Hematopoietic multipotent progenitor cell treated with erythropoietin and hydrocortisone succinate and interleukin-3 and kit ligand, for 6 days (in vitro differentiated cells): ENCODE measurements at places on chromosomes 11 and 22.
A peak's percentile ranks its signal among the peaks of the same experiment; 100 is the strongest.

DNA sequence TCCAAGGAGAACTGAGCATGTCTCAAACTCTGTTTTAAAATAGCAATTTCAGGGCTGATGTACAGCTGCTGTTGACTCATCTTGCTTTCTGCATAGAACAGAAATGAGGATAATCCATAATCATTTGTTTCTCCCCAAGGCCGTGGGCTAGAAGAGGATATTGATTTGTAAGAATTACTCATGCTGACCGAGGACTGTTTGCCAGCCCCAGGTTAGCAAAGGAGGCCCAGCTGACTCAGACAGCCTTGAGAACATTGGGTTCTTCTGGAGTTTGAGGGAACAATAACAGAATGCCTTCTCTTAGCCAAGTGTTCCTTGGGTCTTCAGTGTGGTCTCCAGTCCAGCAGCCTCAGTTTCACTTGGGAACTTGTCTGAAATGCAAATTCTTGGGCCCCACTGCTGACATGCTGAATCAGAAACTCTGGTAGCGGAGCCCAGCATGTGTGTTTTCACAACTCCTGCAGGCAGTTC is 92.0 kb downstream of the ZC3H12C start:
- DNase-seq = no peak

- no peak for DNase-seq
Measured at GRCh38 chr11:35655856-35656255, 6.7 kb upstream of the TRIM44 start.

DNA sequence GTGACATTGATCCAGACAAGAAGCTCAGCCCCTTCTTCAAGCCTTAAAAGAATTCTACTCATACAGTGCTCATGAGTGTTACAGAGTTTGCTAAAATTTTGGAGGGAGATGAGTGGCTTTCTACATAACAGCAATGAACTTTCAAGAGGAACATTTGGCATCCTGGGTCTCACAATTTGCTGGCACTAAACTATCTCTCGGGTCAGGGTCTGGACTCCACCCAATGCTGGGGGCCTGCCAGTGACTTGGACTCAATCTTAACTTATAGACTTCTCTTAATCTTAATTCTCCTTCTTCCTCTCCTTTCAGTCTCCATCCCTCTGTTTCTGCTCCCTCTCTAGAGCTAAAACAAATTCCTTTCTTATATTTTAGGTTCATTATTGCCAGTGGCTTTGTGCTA is 317.9 kb downstream of the TMEM135 start:
- peak; percentile 4 for DNase-seq

- DNase-seq = no peak
Measured at GRCh38 chr22:44386386-44387035, 73.8 kb upstream of the SHISAL1 start.

- no peak for DNase-seq
Measured at GRCh38 chr11:28666632-28667031, 558.4 kb downstream of the METTL15 start.

- DNase-seq = no peak
Measured at GRCh38 chr11:20369826-20370225, 6.3 kb downstream of the HTATIP2 start.

GRCh38 chr22:17400305-17400704 is 31.0 kb downstream of the CECR2 start:
- DNase-seq = no peak

- DNase-seq = peak; percentile 46
Measured at GRCh38 chr11:95715777-95716241, 73.8 kb downstream of the FAM76B start.

GRCh38 chr11:131027491-131027890 is 111.2 kb upstream of the SNX19 start:
- DNase-seq = no peak

- no peak for DNase-seq
Measured at GRCh38 chr11:56932572-56933220, 56.0 kb upstream of the OR5AK2 start.

GRCh38 chr22:44660051-44660830 is 41.8 kb upstream of the PRR5 start:
- DNase-seq = no peak

DNA sequence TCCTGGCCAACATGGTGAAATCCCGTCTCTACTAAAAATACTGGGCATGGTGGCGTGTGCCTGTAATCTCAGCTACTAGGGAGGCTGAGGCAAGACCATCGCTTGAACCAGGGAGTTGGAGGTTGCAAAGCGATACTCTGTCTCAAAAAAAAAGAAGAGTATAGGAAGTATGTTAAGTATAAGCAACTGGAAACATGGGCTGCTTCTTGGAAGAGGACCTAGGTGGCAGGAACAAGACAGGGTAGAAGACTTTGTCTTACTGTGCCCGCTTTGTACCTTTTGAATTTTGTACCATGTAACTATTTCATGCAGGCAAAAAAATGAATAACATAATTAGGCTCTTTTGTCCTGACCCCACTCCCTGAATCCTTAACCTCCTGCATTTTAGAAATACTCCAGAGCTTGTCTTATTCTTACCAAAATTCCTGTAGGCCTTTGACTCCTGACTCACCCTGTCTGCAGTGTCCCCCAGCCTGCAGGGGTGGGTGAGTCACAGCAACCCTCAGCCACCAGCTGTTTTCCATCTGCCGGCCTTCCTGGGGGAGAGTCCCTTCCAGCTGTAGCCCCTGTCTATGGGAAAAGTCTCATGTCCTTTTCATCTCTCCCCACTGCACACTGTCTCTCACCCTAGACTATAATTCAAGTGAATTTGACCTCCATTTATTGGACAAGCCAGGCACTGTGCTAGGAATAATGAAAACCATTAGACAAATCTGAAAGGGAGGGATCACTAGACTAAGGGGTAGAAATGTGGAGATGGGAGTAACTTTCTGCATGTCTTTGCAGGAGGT is 41.8 kb downstream of the TXN2 start:
- DNase-seq = no peak

DNA sequence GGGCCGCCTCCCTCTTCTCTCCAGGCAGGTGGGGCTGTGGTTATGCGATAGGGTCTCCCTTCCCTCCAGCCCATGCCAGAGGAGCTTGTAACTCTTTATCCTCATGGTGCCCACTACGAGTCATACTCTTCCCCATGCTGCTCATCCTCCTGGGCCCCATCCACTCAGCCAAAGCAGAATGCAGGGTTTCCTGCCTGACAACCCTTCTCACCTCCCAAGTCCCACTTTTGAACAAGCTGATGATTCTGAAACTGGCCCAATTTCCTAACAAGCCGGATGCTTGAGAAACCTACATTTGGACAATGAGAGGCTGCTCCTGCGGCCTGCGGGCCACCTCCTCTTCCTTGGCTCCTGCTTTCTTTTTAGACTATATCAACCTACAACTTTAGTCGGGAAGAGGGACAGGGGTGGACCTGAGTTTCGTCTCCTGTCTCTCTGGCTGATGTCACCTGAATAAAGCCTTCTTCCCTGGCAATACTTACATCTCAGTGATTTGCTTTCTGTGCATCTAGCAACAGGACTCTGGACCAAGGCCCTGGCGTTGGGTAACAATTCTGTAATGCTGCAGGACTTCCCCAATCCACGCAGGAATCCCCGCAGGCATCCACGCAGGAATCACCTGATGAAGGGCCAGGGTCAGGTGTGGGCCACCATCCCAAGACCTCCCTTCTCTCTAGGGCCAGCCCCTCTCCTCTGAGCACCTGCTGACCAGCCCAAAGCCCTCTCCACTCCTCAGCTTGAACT is 1.5 kb upstream of the NDUFS8 start:
- no peak for DNase-seq

- DNase-seq = peak; percentile 13
Measured at GRCh38 chr11:94583213-94583865, 16.2 kb downstream of the PIWIL4 start.

- no peak for DNase-seq
Measured at GRCh38 chr11:125359130-125359529, 136.9 kb downstream of the FEZ1 start.

GRCh38 chr11:86702220-86702983 is 30.0 kb upstream of the ME3 start:
- no peak for DNase-seq

DNA sequence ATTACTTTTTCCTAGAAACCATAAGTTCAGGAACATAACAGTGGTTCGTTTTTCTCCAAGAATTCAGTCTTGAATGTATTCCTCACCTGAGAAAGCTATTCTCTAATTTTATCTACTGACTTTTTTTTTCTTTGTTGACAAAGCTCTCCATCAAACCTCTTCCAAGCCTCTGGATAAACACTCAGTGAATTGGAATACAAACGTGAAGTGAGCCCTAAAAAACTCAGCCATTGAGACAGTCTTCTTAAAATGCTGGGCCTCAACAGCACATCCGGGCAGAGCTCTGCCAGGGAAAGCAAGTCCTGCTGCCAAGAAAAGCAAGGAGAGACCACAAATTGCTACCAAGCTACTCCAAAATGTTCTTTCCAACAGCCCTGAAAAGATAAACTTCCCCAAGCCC is 7.7 kb upstream of the SLC1A2 start:
- no peak for DNase-seq

GRCh38 chr22:50303848-50304527 is 3.5 kb downstream of the PLXNB2 start:
- DNase-seq = no peak

DNA sequence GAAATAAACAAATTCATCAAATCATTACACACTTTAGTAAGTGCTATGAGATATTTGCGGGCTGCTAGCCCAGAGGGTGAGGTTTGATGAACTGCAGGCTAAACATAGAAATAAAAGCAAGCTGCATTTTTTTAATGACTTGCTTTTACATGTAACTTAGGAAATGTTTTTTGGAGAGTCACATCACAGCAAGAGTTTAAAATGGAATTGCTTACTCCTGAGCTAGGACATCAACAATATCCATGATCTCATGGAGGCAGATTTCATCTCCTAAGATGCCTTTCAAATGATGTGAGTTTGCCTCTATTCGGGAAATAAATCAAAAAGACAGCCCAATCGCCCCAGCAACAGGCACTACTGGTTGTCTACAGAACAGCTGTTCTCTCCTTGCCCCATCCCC is 73.4 kb upstream of the CD44 start:
- DNase-seq = no peak

DNA sequence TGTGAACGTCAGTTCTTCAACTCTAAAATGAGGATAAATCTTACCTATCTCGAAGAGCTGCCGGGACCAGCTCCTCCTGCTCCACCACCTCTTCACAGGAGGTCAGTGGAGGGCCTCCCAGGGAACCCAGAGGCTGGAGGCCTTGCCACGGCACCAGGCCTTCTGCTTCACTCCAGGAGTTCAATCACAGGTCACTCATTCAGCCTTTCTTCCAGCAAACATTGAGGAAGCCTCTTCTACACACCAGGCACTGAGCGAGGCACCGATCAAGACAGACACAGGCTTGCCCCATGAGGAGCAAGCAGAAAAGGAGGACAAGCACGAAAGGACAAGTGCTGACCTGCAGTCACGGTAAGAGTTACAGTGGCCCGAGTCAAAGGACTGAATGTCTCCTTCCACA is 64.8 kb upstream of the WNT11 start:
- DNase-seq = no peak

DNA sequence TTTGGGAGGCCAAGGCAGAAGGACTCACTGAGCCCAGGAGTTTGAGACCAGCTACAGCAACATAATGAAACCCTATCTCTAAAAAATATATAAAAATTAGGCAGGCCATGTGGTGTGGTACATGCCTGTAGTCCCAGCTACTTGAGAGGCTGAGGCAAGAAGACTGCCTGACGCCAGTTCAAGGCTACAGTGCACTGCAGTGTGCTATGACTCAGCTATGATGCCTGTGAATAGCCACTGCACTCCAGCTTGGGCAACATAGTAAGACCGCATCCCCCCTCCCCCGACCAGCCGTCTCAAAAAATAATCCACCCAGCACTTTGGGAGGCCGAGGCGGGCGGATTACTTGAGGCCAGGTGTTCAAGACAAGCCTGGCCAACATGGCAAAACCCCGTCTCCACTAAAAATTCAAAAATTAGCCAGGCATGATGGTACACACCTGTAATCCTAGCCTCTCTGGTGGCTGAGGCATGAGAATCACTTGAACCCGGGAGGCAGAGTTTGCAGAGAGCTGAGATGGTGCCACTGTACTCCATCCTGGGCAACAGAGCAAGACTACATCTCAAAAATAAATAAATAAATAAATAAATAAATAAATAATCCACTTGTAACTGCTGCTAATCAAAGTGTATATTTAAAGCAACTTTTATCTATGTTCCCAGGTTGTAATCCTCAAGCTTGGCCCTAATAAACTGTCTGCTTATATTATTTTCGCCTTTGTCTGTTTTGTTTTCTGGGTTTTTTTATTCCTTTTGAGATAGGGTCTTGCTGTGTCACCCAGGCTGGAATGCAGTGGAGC is 7.8 kb downstream of the HPS5 start:
- no peak for DNase-seq

- no peak for DNase-seq
Measured at GRCh38 chr11:468493-468892, 18.4 kb downstream of the PTDSS2 start.

DNA sequence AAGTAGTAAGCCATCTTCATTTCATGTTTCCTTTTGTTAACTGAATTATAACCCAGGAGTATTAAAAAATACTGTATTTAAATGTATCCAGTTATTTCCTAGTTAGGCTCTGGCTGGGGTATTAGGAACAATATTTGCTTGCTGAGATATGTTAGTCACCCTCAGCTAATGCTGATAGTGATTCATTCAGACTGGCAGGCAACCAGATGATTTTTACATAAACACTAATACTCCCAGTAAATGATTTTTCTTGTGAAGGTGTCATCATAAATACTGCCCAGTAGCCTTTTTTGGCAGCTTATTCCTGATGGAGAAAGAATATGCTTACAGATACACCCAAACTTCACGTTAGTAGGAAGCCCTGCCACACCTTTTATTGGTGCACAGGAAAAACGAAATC is 8.1 kb downstream of the YWHAH start:
- no peak for DNase-seq

DNA sequence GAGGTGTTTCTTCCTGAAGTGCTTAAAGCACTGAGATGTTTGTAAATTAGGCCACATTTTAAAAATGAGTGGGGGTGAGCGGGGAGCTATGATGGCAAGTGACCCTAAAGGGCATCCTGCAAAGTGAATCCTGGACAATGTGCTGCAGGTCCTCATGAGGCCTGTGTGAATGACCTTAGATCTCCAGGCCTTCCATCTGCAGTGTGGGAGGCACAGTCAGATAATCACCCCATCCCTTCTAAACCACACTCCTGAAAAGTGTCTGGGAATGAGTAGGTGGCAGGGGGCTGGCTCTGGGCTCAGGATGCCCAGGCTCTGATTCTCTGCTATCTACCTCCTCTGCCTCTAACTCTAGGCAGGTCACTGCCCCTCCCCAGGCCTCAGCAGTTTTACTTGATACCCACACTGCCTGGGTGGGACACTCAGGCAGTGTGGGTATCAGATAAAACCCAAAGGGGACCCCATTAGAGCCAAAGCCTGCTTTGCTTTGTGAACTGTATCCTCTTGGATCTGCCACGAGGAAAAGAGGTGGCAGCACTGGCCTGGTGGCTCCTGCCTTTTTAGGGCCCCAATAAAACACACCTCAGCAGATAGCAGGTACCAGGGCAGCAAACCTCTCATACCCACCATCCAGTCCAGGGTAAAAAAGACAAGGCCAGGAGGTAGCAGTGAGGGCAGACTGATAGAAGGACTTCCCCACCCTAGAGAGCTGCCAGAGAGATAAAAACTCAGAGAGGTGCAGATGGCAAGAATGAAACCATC is 10.5 kb downstream of the STARD10 start:
- DNase-seq = no peak
